ENCODE measurements at places on chromosomes 1 and 21.

DNA sequence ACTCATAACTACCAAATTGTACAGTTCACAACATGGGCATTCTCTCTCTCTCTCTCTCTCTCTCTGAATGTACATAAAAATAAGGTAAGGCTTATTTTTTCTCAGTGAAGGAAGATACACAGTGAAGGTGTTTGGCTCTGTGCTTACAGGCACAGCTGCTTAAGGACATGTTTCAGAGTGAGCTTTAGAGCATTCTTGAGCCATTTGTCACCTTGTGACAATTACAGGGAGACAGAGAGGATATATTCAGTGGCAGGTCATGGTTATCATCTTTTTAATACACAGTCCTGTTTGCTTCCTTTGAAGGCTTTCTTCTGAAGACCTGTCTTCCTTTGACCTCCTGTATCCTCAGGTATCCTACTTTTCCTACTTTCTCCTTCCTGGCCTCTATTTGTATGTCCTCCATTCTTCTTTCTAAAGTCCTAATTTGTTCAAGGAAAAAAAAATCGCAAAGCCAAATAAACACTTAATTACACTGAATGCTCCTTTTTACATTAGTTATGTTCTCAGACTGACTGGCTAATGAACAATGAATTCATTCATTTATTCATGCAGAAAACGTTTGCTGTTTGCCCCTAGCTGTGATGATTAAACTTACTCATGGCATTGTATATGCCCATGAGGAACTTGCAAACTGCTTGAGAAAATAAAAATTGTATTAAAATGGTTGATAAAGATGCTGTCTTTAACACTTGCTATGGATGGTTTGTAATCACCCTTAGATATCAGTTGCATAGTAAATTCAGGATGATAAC lies 33.4 kb downstream of the HSD17B7 start:
- no peak for DNase-seq

- DNase-seq: no peak
Measured at GRCh38 chr1:232267092-232267836, 362.7 kb downstream of the SIPA1L2 start.

DNA sequence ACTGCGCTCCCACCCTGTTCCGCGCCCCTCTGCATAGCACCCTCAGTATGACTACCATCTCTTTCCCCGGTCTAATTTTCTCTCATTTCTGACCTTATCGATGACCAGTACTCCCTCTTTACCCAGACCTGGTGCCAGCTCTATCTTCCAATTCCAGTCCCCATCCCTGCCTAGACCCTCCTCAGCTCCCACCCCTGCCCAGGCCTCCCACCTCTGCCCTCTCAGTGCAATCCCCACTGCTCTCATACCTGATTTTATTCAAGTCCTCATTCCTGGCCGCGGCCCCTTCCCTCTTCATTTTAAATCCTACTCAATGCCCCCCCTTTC lies 1.3 kb downstream of the USP24 start:
- no peak for DNase-seq

DNA sequence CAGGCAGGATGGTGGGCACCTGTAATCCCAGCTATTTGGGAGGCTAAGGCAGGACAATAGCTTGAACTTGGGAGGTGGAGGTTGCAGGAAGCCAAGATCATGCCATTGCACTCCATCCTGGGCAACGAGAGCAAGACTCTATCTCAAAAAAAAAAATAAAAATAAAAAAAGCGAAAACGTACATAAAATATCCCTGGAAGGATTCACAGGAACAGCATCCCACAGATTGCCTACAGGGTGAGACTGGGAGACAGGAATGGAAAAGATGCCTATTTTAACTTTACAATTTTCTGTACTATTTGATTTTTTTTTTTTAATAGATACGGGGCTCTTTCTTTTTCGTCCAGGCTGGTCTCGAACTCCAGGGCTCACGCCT lies 604 bp upstream of the NBPF3 start:
- no peak for DNase-seq

- no peak for DNase-seq
Measured at GRCh38 chr1:44608141-44608540, 66.1 kb downstream of the TMEM53 start.

DNA sequence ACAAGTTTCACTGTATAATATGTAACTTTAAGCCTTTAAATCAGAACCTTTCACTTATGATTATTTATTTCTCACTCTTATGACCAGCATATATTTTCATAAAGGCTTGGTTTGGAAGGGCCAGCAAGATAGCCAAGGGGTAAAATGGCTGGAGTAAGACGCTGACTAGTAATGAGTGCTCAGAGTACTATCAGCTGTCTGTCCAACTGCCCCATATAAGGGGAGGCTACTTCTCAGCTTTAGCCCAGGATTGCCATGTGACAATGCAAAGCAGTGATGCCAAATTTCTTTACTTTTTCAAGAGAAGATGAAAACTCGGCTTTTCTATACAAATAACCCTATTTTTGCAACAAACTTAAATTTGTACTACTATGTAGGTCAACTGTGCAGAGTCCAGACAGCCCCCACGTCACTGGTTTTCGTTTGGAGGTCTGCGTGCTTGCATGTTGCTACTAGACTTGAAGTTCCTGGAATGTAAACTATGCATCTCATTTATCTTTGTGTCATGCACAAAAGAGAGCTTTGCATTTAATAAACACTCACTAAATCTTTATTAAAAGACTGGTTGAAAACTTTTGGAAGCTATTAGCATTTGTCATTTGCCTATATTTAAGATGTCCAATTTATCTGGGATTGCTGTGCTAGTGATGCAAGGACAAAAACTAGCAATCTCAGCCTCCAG lies 110.4 kb downstream of the TNFSF18 start:
- DNase-seq: no peak

DNA sequence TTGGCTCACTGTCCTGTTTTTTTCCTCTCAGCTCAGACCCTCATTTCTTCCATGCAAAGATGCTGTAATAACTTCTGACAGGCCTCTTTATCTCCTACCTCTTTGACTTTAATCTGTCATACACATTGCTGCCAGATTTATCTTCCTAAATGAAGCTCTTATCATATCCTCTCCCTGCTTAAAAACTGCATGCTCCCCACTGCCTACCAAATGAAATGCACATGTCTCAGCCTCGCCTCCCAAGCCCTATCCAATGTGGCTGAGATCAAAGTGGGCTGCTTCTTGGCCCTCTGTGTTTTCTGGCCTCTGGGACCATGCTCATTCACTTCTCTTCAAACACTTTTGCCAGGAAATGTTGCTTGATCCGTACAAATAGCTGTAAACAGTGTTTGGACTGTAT lies 38.3 kb downstream of the IRF2BP2 start:
- no peak for DNase-seq

DNA sequence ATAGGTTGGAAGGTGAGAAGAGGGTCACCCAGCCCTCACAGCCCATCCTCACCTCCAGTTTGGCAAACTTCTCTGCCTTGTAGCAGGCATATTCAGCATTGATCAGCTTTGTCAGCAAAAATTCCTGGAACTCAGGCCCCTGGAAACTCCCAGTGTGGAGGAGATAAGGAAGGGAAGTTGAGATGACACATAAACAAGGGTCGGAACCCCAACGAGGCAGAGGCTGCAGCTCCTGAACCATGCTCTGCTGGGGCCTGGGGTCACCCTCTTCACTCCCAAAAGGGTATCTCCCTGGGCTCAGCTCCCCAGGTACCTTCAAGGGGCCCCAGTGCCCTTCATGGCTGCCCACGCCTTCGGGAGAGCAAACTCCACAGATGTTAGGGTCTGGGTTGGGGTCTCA lies 60.4 kb downstream of the RAP1GAP start:
- DNase-seq: no peak

DNA sequence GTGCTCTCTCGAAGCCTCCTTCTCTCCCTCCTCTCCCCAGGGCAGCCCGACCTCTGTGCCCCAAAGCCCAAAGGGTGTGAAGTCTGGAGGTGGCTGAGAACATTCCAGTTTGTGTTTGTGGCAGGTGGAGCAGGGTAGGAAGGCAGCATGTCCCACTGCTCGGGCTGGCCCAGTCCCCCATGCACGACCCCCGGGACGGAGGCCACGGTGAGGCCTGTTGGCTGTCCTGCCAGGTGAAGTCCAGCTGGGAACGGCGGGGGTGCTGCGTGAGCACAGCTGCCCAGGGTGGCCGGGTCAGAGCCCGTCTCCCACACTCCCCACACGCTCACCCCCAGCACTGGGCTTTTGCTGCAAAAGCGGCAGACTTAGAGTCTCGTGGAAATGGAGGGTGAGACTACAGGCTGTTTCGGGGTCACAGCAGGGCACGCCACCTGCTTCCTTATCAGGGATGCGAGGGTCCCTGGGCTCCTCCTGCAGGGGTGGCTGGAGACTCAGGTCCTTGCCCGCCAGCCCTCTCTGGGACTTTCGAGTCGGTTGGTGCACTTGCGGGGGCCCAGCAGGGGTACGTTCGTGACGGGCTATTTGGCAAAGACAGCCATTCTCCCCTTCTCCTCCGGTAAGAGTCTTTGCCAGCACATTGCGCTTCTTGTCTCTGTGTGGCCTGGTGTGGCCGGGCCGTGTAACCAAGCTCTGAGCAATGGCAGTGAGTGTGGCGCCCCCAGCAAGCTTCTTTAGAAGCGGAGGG lies 40.3 kb downstream of the MORN1 start:
- no peak for DNase-seq

GRCh38 chr1:222284466-222284865 lies 263.4 kb downstream of the HHIPL2 start:
- DNase-seq: no peak

DNA sequence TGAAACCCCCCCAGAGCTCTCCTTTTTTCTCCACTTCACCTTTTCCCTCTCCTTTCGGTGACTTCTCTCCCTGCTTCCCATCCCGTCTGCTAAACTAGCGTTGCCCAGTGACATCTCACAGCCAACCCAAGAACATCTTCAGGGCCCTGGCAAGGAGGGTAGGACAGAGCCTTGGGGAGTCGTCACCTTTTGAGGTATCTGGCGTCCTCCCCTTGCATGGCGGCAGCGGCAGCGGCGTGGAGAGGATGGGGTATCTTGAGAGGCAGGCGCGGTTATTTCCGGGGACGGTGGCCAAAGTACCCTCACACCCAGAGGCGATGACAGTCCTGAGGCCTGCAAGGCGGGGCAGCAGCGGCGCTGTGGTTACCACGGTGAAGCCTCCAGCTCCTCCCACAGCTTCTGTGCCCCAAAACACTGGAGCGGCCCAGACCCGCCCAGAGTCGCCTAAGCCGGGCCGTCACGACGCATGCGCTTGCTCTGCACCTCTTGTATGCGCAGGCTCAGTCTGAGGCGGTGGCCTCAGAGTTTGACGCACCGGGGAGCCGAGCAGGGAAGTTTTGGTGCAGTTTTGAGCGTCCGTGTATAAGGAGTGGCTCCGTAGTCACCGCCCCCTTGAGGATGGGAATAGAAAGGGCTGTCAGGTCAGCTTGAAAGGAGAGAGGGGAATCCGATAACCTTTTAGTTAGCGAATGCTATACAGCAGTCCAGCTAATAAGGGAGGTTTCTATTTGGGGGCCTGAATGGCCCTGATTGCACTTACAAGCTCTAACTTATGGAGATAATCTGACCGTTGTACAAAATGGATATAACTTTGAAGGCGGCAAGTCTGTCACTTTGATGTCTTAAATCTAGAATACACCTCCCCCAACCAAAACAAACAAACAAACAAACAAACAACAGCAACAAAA lies at the start of gene KIFAP3:
KIFAP3 (minus strand) TSS at position 446 of the 908 bp plus-strand sequence; CDS start at position 218, 228 bp downstream.
- peak; percentile 93 for DNase-seq

GRCh38 chr1:23215751-23216449 lies 1.4 kb downstream of the HTR1D start:
- no peak for DNase-seq

GRCh38 chr1:27526569-27527222 lies 36.7 kb upstream of the WASF2 start:
- DNase-seq: no peak

GRCh38 chr1:73801912-73802429 lies 396.0 kb downstream of the LRRIQ3 start:
- DNase-seq: no peak

- DNase-seq: no peak
Measured at GRCh38 chr1:182340233-182341058, 51.1 kb downstream of the GLUL start.

DNA sequence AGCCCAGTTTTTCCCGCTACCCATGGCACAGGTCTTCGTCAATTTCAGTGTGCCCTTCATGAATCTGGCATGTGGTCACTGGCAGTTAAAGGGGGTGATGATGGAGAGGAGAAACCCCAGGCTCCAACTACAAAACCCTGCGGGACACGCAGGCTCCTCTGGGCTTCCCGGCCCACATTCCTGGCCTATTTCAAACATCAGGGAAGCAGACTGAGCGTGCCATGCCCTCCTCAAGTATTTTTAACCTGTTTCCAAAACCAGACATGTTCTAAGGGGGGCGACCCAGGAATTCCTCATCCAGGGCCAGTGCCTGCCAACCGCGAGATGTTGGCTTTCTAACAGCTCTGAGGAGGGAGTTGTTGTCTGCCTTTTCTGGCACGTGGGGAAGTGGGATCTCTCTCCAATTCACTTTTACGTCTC lies 85.1 kb downstream of the CAPZB start:
- no peak for DNase-seq

- no peak for DNase-seq
Measured at GRCh38 chr1:232040260-232040659, 413.7 kb downstream of the DISC1 start.

DNA sequence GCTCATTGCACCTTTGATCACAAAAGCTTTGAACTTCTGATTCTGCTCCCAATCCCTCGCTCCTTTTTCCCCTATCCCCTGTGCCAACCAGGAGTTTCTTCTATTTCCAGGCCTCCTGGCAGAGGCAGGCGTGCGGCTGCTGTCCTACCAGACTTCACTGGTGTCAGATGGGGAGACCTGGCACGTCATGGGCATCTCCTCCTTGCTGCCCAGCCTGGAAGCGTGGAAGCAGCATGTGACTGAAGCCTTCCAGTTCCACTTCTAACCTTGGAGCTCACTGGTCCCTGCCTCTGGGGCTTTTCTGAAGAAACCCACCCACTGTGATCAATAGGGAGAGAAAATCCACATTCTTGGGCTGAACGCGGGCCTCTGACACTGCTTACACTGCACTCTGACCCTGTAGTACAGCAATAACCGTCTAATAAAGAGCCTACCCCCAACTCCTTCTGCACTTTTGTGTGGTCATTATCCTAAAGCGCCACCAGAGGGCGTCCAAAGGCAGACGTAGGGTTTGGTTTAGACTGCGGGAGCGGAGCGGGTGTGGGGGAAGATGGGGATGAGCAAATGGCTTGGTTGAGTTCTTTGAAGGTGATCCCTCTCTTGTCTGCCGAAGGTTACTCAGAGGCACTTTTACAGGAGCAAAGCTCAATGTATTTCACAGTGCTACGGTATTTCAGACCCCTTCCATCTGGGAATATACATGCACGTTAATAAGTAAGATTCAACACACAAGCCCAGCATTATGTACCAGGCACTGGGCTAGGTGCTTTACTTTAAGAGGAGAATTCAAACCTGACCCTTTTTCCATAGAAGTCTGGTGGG lies 24.7 kb downstream of the HMGCS2 start:
- DNase-seq: no peak

Data from substantia nigra (tissue), 51 donors.